ENCODE measurements at places on chromosomes 13 and 19.

DNA sequence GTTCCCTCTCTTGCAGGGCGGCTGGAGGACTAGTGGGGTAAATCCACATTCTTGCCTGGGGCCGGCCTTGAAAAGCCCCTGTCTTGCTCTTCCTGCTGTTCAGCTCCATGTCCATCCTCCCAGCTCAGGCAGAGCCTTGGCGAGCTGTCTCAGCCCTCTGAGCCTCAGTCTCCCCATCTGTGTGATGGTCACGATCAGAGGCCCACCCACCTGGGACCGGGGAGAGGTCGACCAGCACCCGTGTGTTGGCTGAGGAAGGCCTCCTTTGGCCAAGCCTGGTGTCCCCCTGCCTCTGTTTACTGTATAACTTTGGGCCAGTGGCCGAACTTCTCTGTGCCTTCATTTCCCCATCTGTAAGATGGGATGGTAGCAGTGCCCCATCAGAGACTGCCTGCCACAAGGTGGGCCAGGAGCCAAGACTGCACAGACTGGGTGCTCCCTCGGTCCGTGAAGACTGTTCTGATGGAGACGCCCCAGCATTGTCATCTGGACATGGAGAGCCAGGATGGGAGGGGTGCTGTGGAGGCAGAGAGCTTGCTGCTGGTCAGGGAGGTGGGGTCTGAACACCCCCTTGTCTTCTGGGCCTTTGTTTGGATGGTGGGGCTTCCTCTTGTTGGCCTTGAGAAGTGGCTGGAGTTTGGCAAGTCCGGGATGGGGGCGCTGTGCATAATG lies 18.5 kb downstream of the KLHL26 start:
- no peak for DNase-seq

DNA sequence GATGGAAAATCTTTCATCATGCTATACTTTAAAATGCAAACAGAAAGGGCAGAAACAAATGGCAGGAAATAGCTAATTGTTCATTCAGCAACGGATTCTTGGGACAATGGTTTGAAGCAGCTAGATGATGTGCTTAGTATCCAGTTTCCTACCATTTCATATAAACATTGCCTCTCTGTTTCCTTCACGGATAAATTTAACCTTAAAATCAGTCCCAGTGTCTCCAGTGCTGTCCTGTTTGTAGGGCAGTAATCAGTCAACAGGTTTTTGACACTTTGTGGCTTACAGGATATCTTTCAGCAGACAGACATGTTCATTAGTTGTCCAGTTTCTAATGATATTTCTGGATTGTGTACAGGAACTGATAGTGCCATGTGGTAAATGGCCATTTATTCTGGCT lies 24.7 kb upstream of the RB1 start:
- no peak for DNase-seq

DNA sequence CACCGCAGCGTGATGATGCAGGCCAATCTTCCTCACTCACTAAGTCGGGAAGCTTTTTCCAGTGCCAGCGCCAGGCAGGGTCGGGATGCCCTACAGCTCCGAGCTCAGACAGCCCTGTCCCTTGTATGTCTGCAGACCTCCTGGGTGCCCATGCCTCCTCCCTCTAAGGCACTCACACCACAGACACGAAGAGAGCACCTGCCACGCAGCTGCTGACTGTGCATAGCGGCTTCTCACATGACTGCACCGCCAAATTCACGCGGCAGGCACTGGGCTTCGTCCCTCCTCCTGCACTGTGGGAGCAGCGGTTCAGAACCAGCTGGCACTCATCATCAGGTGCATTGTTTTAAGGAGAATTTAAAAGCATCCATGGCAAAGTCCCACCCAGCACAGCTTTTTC lies 88.1 kb downstream of the SLC7A1 start:
- DNase-seq = no peak

DNA sequence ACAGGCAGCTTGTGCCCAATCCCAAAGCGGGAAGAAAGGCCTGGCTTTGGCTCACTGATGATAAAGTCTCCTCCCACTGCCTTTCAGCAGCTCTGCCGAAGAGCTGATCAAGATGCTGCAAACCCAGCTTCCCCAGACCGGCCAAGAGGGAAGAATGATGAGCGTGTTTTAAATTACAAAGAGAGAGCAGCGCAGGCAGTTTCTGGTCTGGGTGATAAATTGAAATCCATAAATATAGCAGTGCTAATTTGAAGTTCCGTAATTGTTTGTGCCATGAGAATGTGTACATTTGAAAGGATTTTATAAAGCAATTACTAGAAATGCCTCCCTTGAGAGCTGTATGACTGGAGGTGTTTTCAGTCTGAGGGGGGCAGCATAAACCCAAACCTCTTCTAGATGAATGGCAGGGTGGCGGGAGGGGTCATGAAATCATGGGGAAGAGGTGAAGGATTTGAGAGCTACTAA lies 171.8 kb downstream of the STK24 start:
- DNase-seq = no peak

GRCh38 chr13:31209172-31209840 lies 9.5 kb downstream of the B3GLCT start:
- no peak for DNase-seq

DNA sequence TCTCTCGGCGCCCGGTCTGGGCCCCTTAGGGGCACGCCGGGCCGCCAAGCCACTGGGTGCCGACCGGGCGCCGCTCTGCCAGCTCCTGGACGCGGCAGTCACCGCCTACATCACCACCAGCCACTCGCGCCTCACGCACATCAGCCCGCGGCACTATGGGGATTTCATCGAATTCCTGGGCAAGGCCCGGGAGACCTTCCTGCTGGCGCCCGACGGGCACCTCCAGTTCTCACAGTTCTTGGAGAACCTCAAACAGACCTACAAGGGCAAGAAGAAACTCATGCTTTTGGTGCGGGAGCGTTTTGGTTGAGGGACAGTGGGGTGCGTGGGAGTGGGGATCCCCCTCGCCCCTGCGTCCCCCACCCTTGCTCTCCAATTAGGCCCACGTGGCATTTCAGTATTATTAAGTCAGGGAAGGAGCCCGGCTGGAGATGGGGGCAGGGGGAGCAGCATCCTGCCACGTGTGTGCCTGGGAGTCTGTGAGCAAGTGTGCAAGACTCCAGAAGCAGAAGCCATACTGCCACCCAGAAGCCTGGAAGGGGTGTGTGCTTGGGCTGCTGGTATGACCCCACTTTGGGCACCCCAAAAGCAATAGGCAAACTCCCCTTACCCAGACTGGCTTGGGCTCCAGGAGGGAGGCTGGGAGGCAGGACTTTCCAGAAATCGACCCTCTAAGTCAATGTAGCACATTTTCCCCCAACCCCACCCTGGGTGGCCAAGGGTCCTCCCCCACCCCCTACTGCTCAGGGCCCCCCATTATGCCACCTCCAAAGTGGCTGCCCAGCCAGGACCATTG lies 35.7 kb downstream of the ZSWIM4 start:
- no peak for DNase-seq

DNA sequence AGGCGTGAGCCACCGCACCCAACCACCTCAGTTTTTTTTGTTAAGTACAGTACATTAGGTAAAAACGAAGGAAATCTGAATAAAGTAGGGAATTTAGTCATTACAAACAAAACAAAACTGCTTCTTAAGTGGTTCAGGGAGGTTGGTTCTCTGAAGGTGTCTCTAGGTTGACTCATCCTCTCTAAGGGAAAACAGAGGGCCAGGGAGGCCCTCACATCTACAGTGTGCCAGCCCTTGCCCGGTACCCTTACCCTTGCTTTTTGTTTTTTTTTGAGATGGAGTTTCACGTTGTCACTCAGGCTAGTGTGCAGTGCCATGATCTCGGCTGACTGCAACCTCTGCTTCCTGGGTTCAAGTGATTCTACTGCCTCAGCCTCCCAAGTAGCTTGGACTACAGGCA lies 17.2 kb upstream of the JUND start:
- no peak for DNase-seq

DNA sequence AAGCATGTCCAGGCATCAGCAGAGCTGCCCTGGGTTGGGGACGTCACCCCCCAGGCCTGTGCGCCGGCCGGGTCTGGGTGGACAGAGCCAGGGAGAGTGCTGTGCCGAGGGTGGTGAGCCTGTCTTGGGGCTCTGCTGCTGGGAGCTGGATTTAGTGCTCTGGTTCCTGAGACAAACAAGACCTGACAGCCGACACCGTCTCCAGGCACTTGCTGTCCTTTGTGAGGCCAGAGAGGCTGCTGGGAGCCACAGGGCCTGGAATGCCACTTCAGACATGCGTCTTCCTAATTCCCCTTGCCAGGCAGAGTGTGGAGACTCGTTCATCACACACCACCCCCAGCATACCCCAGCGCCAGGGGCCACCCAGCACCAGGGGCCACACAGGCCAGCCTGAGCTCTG lies 165.8 kb downstream of the KDM4B start:
- DNase-seq = no peak

GRCh38 chr13:76425935-76426334 lies 460.3 kb downstream of the KCTD12 start:
- DNase-seq = no peak

DNA sequence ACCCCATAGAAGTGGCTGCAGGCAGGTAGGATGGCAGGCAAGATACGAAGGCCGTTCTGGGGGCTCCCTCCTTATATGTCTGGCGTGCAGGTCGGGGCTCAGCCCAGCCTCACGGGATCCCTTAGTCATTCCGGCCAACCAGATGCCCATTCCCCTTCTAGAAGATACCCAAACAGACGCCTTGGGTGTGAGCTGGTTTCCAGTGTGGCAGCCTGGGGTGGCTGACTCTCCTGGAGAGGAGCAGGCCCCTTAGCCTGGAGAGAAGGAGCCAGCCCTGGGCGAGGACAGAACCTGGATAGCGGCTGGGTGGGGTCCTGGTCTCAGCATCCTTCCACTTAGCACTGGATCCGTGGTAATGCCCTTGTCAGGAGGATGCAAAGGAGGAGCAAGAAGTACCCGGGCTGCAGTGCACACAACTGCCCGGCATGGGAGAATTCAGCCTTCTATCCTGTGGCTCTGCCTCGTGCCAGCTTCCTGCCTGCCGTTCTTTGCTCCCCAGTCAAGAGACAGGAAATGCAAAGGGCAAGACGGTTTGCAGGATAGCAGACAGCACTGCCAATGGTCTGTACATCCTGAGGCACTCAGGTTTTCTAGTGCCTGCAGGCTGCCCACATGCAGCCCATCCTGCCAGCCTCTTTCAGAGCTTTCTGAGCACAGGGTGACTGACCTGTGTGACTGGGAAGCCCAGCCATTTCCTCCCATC lies 56.7 kb upstream of the WASF3 start:
- DNase-seq = peak; percentile 52

- peak; percentile 52 for DNase-seq
Measured at GRCh38 chr19:6769006-6769619, 1.9 kb upstream of the SH2D3A start.

DNA sequence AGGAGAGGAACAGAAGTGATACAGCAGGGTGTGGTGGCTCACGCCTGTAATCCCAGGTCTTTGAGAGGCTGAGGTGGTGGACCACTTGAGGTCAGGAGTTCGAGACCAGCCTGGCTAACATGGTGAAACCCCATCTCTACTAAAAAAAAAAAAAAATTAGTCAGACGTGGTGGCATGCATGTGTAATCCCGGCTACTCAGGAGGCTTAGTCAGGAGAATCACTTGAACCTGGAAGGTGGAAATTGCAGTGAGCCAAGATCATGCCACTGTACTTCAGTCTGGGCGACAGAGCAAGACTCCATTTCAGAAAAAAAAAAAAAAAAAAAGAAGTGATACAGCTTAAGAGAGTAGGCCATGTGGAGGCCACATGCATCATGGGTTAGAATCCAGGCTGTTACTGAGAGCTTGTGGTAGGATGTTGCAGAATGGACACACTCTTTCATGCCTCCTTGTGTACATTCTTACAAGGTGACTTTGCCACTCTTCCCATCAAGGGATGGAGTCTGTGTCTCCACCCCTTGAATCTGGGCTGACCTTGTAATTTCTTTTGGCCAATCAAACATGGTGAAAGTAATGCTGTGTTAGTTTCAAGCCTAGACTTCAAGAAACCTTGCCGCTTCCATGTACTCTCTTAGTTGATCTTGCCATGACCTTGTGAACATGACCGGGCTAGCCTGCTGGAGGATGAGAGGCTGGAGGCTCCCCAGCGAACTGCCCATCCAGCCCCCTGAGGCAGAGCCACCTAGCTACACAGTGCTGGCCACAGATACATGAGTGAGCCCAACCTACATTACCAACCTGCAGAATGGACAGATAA lies 12.3 kb downstream of the FAM187B start:
- no peak for DNase-seq

DNA sequence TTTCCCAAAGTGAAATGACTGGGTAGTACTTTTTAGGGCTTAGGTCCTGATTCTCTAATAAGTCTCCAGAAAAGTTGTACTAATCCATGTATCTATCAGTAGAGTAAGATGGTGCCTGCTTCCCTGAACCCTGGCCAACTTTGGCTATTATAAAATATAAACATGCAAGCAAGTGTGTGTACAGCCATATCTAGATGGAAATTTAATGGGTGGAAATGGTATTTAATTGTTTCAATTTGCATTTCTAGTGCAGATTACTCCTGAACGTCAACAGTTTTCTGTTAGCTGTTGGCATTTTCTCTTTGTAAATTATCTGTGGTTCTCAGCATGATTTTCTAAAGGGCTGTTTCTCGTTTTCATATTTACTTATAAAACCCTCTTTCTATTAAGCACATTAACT lies 187.1 kb upstream of the RNF113B start:
- DNase-seq = no peak

DNA sequence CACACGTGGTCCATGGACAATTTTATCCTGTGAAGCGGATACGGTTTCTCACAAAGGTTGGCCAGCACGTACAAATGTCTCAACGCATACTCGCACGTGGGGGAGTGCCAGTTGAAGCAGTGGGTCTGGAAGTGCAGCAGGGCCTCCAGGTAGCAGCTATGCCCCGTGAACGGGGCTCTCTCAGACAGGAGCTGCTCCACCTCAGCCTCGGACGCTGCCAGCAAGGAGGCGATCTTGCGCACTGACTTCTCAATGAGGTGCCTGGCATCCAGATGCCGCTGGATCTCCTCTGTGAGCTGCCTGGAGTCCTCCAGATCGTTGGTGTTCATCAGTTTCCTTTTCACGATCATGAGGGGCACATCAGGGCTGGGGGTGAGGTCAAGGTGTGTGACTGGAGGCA lies 2272.0 kb downstream of the PCDH9 start:
- no peak for DNase-seq

DNA sequence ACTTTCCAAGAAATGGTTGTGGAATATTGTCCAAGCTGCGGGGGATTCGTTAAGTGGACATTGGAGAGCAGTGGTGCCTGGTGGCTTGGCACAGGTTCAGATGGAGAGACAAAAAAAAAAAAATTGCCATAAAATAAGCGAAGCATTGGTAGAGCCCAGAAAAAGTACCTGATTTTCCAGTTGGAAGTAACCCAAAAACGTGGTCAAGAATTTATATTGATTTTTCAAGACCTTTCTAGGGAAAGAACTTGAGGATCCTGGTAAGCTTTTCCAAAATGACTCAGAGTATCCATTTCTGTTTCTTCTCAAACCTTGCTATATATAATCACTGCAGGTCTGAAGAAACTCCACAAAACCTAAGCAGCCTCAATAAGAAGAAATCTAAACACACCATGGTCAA lies 94.6 kb downstream of the ING1 start:
- no peak for DNase-seq
